ENCODE measurements at places on chromosomes 4 and X.

DNA sequence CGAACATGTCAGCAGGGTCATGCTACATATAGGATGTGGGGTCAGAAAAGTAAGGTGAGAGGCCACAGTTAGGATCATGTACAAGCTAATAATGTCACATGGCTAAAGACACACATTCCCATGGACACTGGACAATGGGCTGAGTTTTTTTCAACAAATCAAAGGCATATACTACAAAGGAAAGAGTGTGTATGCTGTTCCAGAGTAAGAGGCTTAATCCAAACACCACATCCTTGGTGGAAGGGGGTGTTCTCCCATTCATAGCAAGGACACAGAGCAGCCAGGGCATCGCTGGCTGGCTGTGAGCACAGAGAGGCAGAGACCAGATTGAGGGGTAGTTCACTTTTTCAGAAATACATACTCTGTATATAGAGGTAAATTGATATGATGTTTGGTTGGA lies 131.7 kb downstream of the MGST2 start:
- ATAC-seq = no peak

- ATAC-seq = no peak
Measured at GRCh38 chr4:103948244-103949018, 228.6 kb upstream of the TACR3 start.

DNA sequence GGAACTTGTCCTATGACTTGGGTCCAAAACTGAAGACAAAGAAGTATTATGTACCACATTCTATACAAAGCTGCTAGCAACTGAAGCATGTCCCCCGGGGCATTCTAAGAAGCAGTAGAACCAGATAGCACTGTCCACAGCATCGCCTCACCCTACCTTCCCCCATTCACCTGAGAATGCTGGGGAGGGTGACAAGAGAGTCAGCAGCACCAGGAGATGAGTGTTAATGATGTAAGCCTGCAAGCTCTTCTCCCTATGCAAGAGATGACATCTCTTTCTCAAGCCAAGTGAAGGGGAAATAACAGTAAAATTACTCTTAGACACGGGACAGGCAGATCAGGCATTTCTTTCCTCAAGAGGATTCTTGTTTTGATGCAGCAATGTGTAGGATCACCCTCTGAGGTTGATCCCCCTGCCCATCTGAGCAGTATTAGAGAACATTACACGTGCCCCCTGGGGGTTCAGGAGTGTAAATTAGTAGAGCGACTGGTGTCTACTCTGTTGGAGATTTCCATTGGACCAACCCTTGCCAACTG lies 13.9 kb upstream of the TLR1 start:
- ATAC-seq = no peak

DNA sequence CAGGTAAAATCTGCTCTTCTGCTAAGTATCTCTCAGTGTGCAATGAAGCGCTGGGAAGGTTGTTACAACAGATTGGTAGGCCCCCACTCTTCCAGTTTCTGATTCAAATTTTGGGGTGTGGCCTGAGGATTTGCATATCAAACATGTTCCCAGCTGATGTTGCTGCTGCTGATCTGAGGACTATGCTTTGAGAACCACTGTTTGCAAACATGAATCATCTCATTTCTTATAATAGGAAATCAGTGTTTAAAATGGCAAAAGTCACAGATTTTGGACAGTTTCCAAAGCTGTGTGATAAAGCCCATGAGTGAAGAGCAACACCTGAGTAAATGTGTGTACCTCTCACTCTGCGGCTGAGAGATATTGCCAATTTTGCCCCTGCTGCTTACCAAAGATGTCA lies 36.2 kb upstream of the NDNF start:
- ATAC-seq = no peak

GRCh38 chr4:98046665-98047064 lies 96.6 kb downstream of the STPG2 start:
- no peak for ATAC-seq

GRCh38 chrX:24879679-24880078 lies 136.1 kb downstream of the ARX start:
- ATAC-seq = no peak

- peak; percentile 1 for ATAC-seq
Measured at GRCh38 chr4:109429545-109429944, 4.1 kb upstream of the SEC24B start.

DNA sequence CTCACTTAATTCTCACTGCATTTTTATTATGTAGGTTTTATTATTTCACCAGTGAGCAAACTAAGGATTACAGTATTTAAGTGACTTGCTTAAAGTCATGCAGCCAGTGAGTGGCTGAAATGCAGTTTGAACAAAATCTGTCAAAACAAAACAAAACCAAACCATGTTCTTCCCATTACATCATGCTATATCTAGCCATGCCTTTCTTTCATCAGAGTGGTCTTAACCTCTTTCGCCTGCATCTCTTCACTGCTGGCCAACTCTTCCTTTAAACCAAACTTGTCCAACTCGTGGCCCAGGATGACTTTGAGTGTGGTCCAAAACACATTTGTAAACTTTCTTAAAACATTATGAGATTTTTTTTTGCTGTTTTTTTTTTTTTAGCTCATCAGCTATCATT lies 223.2 kb downstream of the PCDH7 start:
- ATAC-seq = no peak

- ATAC-seq = no peak
Measured at GRCh38 chr4:117550085-117550484, 464.7 kb upstream of the TRAM1L1 start.

DNA sequence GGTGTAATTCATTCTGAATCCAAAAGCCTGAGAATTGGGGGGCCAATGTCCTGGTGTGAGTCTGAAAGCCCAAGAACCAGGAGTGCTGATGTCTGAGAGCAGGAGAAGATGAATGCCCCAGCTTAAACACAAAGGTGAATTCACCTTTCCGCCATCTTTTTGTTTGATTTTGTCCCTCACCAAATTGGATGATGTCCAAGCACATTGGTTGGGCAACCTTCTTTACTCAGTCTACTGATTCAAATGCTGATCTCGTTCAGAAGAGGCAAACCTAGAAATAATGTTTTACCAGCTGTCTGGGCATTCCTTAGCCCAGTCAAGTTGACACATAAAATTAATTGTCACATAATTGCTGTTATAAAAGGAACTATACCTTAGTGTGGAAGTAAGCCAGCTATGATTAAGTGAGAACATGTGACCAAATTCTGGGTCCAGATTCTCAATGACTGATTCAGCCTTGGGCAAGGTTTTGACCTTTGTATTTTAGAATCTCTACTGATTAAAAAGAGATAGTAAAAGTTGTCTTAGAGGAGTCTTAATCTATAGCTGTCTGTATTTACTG lies 34.5 kb upstream of the SLC4A4 start:
- no peak for ATAC-seq

DNA sequence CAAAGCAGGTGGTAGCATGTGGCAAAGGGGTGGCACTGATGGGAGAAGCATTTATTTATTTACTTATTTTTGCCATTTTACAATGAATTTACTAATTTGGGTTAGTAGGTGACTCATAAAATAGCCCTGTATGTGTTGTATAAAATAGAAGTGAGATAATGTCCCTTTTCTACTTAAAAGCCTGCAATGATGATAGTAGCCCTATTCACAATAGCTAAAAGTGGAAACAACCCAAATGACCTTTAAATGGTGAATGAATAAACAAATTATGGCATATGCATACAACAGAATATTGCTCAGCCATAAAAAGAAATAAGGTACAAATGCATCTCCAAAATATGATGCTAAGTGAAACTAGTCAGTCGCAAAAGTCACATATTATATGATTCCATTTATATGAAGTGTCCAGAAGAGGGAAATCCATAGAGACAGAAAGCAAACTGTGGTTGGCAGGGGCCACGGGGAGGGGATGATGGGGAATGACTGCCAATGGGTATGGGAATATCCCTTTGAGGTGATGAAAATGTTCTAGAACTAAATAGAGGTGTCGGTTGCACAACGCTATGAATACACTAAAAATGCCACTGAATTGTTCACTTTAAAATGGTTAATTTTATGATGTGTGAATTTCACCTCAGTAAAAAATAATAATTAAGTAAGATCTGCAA lies 35.8 kb upstream of the FAM9C start:
- ATAC-seq = no peak

DNA sequence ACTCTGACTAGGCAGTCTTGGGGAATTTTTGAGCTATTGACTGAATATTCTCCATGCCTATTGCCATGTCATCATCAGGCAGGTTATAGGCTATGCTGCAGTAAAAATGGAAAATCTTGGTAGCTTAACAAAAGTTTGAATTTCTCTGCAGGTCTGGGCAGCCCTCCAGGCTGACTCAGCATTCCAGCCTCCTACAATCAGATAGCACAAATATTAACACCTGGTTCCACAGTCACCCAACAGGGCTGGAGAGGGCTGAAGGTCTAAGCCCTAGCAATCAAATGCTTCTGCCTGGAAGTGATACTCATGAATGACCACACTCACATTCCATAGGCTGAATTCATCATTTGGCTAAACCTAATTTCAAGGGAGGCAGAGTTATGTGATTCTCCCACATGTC lies 9.6 kb upstream of the PPP3CA start:
- ATAC-seq = no peak

DNA sequence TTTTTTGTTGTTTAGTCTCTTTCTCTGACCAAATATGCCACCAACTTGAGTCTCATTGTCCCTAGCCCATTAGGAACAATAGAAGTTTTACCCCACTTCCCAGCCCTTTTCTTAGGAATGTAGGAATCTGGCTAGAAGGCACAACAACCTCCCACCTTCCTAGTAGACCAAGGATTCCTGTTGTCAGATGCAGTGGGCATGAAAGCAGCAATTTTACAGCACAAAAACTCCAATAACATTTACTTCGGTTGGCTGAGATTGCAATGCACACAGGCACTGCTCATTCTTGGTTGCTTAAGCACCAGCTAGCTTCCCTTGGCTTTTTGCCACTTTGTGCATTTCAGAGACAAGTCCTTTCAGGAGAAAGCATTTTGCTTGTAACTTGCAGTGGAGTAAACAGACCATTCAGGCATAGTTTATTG lies 312.8 kb downstream of the TENM3 start:
- no peak for ATAC-seq

DNA sequence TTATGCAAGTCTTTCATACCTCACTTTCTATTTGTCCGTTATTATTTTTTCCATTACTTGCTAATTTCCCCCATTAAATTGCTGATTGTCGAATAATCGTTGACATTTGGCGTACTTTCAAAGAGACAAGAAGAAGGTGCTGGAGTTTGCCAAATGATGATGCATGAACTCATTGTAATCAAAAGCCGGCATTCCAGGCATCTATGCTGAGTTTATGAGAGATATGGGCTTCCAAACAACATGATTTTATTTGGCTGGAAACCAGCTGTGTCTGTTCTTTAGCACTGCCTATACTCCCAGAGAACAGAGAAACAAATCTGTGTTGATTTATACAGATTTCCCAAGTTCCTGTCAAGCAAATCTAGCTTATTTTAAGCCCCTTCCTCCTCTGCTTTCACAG lies 80.8 kb upstream of the RPS6KA3 start:
- no peak for ATAC-seq

- ATAC-seq = peak; percentile 95
Measured at GRCh38 chr4:40283968-40284367, 51.2 kb upstream of the CHRNA9 start.

DNA sequence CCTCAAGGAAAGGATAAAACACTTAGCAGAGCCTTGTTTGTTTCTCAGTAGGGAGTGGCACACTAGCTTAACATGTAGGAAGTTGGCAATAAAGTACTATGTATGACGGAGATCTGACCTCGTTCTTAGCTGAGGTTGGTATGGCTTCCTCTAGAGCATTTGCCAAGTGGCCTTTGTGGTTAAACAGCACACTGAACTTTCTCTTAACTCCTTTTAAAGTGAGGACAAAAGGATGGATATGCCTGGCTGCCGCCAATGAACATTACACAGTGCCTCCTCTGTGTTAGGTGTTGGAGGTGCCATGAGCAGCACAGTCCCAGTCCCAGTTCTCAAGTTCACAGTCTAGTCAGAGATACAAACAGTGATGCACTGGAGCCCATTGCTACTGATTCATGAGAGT lies 54.4 kb downstream of the VGLL1 start:
- peak; percentile 23 for ATAC-seq

- ATAC-seq = no peak
Measured at GRCh38 chrX:109590176-109590575, 34.8 kb downstream of the KCNE5 start.

DNA sequence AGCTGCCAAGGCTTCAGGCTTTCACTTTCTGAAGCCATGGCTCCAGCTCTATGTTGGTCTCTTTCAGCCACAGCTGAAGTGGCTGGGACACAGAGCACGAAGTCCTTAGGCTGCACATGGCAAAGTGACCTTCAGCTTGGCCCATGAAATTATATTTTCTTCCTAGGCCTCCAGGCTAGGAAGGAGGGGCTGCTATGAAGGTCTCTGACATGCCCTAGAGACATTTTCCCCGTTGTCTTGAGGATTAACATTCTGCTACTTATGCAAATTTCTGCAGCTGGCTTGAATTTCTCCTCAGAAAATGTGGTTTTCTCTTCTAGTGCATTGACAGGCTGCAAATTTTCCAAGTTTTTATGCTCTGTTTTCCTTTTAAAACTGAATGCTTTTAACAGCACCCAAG lies 99.8 kb upstream of the KCNIP4 start:
- ATAC-seq = no peak

DNA sequence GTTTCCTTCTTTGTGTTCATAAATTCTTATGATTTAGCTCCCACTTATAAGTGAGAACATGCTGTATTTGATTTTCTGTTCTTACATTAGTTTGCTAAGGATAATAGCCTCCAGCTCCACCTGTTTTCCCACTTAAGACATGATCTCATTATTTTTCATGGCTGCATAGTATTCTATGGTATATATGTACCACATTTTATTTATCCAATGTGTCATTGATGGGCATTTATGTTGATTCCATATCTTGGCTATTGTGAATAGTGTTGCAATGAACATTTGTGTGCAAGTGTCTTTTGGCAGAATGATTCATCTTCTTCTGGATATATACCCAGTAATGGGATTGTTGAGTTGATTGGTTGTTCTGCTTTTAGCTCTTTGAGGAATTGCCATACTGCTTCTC lies 1234.8 kb downstream of the ADGRL3 start:
- ATAC-seq = no peak
